ENCODE measurements at places on chromosomes 2 and 18.
A peak's percentile ranks its signal among the peaks of the same experiment; 100 is the strongest.

DNA sequence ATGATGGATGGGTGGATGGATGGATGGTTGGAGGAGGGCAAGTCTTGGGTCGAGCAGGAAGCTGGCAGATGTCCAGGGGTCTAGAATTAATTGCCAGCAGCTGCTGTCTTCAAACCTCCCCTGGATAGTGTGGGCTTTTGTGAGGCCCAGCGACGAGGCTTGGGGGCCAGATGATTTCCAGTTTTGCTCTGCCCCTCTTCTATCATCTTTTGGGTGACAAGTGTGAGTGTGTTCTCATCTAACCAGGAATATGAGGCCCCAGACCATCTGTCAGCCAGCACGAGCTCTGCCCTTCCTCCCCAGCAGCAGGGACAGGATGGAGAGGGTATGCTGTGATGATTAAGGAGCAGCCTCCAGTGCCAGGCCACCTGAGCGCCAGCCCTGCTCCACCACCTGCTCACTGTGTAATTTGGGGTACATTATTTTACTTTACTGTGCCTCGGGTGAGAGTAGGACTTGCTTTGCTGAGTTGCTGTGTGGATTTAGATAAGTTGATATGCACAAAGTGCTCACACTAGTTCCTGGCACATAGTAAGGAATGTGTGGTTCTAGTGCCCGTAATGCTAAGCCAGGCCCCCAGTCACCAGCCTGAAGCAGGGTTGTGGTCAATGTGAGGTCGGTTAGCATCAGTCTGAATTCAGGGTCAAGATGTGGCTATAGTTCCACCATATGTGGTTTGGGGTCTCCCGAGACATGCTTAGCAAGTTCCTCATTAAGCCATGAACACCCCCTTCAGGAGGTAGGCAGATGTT lies 251.1 kb downstream of the CYP26B1 start:
- DNase-seq = no peak

DNA sequence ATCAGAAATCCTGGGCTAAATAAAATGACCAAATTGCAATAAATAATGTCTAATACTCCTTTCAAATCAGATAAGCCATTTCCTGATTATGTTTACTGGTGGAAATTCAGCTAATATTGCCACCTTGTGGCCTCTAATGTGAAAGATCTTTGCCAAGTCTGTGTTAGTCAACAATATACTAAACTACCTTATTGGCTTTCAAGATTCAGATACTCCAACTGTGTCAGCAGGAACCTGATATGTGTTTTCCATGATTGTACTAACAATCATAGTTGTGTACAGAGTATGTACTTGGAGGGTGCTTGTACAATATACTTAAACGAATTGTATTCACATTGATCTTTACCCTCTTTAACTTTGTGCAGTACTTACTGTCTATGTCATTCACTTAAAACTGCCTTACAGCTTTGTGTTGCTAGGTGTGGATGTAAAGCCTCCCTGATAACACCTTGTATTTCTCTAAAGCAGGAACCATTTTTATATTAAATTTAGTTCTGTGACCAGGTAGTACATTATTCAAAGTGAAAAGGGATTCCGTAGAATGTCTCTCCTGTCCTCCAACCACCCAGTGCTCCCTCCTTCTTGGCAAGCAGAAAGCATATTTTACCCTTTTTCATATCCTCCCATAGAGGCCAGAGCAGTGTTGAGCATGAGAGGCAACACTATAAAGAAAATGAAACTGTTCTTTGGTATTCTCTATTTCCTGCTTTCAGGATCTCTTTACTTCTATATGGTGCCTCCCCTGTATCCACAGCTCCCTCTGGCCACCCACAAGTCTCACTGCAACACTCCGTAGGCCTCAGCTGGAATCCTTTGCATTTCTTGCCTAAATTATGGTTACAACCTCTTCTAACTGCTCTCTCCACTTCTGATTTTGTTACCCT lies 75.2 kb upstream of the C2orf15 start:
- DNase-seq = peak; percentile 57

DNA sequence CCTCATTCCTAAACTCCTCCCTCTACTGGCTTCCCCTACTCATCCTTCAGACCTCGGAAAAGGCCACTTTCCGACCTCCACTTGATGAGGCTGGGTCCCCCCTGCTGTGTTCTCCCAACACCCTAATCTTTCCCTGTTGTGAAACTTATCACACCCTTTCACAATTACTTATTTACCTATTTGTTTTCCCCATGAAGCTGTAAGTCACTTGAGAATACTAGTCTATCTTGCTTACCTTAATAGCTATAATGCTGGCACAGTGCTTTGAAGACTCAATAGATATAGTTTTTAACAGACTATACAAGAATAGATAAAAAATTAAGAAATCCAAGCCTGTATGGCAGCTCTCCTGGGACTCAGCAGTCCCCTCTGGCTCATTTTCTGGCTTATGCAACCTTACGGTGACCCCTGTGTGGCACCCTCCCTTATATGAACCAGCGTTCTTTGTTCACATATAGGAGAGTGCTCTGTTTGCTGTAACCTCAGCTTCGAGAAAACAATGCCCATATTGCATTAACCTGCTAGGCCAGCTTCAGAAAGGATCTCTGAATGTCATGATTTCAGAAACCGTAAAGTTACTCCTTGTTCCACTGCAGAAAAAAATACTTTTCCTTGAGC lies 220.4 kb upstream of the PKDCC start:
- DNase-seq = no peak

DNA sequence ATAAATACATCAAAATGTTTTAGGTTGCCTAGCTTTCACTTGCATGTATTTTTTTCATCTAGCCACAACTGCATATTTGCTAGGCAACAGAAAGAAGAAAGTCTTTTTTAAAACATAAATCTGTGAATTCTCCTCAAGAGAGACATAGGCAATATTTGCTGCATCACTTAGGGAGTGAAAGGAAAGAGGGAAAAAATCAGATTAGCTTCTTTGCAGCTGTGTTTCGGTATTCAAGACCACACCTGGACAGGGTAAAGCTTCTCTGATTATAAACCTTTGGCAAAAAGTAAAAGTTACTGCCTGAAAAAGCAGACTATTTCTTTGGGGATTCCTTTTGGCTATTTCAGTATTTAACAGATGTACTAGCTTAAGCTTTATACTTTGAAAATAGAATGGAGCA lies 280.9 kb upstream of the ZSWIM2 start:
- no peak for DNase-seq

GRCh38 chr2:73614105-73614504 lies 28.1 kb downstream of the NAT8 start:
- DNase-seq = no peak

DNA sequence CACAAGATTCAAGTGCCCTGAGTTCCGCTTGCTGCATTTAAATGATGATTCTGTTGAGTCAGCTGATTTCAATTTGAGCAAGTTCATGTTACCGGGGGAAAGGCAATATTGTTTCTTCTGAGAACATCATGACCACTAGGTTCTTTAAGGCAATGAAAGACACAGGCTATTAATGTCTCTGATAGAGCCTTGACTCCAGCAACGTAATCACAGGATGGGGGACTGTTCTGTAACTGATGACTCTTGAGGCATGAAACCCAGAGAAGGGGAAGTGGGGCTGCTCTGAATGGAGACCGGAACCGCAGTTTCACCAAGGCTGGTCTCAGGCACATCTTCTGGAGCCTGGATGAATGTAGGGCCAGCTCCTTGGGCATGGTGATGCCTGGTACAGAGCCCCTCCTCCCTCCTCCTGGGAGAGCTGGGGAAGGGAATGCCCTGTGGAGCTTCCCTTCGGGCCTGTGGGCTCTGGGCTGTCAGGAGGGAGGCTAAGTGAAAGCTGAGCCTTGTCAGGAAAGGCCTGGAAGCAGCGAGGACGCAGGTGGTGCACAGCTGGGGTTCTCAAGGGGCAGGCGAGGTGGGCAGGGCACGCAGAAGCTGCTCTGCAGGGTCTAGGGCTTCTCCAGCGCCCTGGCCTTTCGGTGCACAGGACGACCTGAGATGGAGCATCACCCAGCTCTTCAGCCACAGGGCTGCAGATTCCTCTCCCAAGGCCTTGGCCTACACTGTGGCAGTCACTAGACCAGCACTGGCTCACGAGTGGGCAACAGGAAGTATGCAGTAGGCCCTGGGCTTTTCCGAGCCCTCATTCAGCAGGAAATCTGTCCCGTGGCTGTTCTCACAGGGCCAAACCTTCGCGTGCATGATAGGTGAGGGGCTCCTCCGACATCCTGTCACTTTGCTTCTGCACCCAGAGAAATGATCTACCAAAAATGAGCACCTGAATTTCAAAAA lies 36.6 kb upstream of the PRLH start:
- DNase-seq = no peak

DNA sequence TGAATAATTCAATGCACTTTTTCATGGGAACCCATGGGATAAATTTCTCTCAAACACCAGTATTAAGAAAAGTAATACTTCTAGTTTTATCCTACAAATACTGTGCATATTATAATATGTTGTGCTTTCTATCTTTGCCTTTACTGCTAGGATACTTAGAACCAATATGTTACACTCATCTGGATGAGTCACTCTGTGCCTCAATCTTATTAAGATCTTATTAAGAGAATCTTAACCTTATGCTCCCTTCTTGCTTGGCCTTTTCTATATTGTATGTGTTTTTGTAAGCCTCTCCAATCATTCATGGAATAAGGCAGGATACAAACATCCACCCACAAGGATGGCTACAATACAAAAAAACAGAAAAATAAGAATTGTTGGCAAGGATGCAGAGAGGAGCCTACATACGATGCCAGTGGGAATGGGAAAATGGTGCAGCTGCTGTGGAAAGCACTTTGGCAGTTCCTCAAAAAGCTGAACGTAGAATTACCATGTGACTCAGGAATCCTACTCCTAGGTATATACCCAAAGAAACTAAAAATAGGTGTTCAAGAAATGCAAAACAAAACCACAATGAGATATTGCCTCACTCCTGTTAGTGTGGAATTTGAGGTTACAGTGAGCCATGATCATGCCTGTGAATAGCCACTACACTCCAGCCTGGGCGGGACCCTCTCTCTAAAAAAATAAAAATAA lies 10.7 kb upstream of the TWSG1 start:
- DNase-seq = no peak

DNA sequence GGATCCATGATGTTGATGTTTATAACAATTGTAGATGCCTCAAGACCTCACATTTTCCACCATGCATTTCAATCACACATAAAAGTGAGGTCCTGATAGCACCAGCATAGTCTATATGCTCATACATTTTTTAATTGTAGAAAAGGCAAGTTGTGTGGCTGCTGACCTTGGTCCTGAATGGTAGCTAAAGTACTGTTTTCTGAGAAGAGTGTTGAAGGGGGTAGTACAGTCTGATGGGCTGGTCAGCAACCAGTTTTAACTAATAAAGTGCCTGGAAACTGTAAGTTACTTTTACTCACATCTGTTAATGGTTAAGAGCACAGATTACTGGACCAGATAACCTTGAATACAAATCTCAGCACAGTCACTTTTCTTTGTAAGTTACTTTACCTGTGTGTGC lies 15.9 kb downstream of the ZNF638 start:
- DNase-seq = no peak

GRCh38 chr2:110867078-110867477 lies 134.7 kb downstream of the ACOXL start:
- no peak for DNase-seq

- peak; percentile 2 for DNase-seq
Observed at GRCh38 chr2:100000915-100001707, 141.3 kb downstream of the AFF3 start.

DNA sequence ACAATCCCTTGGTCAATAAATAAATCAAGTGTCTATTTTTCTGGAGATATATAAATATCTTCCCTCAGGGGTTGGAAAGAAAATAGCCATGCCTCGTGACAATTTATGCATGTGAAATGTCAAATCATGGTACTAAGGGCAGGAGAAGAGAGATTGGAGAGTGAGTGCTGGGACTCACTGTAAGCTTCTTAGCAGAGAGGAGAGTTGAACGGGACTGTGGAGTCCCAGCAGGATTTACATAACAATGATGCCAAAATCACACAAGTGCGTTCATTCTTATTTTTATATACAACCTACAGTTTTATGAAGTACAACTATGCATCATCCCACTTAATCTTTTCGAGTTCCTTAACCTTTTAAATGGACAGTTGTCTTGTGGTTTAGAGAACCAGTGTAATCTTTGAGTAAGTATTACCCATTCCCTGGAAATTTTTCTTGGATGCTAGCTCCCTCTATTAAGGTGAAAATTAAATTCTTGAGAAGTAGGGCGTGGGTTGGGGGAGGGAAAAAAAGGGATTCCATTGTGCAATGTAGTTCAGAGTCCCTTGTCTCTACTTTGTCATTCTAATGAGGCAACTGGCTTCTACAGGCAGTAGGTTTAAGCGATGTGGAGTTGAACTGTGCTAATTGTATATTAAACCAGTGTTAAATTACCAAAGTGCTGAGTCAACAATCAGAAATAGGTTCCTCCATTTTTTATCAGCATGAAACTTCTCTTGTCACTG lies 143.6 kb upstream of the EPHA4 start:
- no peak for DNase-seq

GRCh38 chr18:59094569-59094968 lies 45.1 kb upstream of the SEC11C start:
- DNase-seq = no peak

DNA sequence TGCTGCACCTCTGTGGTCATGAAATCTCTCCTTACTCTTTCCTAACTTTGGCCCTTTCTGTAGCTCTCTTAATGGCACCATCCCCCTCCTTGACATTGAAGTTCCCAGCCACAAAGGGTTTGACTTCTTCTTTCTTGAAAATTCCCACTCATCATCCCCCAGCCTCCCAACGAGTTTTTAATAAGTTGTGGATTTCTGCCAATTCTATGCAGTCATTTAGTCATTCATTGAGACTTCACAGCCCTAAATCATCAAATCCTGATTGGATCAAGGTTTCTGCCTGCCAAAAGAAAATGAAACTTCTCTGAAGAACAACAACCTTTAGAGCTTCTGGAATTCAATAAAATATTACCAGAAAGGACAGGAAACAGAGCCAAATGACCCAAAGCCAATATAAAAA lies 354.3 kb downstream of the CLIP4 start:
- no peak for DNase-seq

GRCh38 chr2:158963071-158963470 lies 5.4 kb upstream of the TANC1 start:
- no peak for DNase-seq
